ENCODE measurements at places on chromosomes 12 and 14. TPM values are rescaled to one million over a fixed set of nuclear protein-coding genes. Genes with fewer than 3 reads are reported as not detected.

Gene ART4
- 0.34 TPM for total RNA-seq

Gene FSCB
- not detected for total RNA-seq

Gene LYZ
- 744 TPM for total RNA-seq

Gene LUM
- 39.9 TPM for total RNA-seq

Gene DHH
- total RNA-seq = 1.9 TPM

Gene TGM1
- total RNA-seq = 0.49 TPM

Gene HAL
- 5.5 TPM for total RNA-seq

Gene MTA1
- total RNA-seq = 55.9 TPM
